Esophagus squamous epithelium (tissue), 5 donors: ENCODE measurements at places on chromosomes 2 and 18.

DNA sequence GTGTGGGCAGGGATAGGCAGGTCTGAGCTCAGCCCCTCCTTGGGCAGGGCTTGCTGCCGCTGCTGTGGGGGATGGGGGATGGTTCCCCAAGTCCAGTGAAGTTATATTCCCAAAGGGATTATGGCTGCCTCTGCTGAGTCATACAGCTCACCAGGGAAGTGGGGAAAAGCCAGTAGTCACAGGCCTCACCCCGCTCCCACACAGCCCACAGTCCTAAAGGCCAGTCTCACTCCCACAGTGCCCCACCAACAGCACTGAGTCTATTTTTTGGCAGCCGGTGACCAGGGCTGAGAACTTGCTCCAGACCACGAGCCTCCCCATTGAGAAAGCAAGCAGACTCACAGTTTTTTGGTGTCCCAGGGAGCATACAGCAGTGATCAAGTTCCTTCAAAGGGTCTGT is 173.3 kb downstream of the OSR1 start:
- DNase-seq, result no peak

DNA sequence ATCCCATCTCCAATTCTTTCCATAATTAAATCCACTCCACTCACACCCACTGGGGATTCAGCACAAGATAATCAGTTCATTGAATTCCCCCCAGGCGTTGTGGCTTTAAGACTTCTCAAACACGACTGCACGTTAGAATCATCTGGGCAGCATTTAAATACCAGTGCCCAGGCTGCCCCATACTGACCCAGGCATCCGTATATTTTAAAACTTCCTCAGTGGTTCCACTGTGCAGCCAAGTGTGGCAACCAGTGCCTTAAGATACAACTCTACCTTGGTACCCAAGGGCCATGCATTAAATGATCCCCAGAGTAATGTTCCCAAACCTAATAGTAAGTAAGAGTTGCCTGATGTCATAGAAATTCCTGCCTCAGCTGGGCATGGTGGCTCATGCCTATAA is 54.3 kb upstream of the BZW1 start:
- DNase-seq, result no peak

DNA sequence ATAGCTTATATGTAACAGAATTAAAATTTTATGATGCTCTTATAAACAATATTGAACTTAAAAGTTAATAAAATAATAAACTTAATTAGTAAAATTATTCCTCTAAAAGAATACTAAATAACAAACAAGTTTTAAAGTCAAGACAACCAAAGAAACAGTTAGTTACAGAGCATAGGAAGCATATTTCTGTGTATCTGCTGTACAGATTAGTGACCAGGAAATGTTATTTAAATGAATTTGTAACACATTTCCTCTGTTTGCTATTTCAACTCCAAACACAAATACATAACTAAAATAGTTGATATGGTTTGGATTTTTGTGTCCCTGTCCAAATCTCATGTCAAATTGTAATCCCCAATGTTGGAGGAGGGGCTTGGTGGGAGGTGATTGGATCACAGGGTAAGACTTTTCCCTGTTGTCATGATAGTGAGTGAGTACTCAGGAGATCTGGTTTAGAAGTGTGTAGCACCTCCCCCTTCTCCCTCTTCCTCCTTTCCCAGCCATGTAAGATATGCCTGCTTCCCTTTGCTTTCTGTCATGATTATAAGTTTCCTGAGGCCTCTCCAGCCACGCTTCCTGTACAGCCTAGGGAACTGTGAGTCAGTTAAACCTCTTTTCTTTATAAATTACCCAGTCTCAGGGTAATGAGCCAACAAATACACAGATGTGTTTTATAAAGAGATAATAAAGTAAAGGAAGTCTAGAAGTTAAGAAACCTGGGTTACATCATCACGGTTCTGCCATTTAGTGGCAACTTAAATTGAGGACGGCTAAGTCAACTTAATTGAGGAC is 51.8 kb downstream of the ROCK2 start:
- no peak for DNase-seq

DNA sequence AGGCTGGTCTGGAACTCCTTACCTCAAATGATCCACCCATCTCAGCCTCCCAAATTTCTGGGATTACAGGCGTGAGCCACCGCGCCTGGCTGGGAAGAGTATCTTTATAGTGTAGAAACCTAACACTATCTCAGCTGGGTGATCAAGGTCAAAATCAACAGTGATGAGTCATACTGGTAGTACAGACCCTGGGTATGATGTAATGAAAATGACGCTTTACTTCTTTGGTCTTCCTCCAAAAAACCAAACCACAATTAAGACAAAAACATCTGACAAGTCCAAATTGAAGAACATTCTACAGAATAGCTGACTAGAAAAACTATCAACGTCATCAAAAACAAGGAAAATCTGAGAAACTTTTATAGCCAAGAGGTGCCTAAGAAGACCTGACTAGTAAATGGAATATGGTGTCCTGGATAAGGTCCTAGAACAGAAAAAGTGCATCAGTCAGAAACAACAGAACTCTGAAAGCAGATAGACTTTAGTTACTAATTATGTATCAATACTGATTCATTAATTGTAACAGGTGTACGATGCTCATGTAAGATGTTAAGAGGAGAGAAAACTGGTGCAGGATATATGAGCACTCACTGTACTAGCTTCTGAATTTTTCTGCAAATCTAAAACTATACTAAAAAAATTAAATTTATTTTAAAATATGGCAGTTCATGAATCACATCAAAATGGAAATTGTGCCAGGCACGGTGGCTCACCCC is 25.4 kb downstream of the PDCL3 start:
- DNase-seq, result no peak

DNA sequence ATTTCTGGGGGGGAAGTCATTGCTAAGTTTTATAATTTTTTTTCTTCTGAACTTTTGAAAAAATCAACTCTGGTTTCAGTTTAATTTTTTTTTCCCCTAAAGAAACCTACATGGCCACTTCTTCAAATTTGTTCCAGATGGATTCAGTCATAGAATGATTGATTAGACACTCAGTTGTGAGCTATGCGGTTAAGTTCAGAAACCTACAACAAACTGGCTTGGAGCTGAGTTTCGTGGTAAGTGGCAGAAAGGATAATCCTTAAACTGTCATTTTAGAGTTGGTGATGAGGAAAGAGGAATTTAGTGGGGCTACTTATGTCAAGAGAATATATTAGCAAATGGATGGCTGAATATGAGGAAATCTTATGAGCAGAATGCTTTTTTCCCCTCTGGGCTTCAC is 23.7 kb downstream of the EFEMP1 start:
- DNase-seq, result no peak

- no peak for DNase-seq
These were observed 9.6 kb downstream of the CNDP2 start for GRCh38 chr18:74505776-74506175.

- no peak for DNase-seq
These were observed 233.7 kb downstream of the METTL4 start for GRCh38 chr18:2337552-2338141.

- no peak for DNase-seq
These were observed 462.4 kb upstream of the ACVR2A start for GRCh38 chr2:147382322-147382948.

- no peak for DNase-seq
These were observed 682 bp upstream of the LNPK start for GRCh38 chr2:176002688-176003210.

DNA sequence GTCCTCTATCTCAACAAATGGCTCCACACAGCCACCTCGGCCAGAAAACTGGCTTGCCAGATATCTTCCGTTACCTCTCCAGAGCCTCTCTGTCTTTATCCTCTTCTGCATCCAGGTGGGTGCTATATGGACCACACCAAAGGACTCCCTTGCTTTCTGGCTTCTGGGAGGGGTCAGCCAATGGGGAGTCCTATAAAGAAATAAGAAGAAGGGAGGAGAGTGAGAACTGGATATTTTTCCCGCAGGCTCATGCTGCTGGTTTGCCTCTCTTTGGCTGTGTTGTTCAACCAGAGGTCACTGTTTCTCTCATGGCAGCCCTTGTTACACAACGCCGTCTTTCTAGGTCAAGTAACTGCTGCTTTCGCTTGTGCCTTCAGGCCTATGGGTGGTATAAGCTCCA is 72.7 kb downstream of the POLE4 start:
- DNase-seq, result no peak

DNA sequence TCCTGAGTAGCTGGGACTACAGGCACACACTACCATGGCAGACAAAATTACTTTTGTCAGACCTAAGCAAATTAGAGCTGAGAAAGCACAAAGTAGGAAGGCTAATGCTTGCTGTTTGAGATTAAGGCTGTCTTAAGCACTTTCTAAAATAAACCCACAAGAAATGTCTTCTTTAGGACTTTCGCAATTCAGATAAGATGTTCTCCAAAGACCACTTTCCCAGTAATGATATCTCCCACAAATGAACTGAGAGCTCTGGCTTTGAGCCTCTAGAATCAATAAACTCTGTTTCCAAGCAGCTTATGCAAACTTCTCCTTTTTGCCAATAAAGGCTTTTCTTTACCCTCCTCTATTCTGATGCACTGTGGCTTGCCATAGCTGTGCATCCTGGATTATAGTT is 32.0 kb upstream of the GALNT1 start:
- DNase-seq, result no peak
